ENCODE measurements at places on chromosomes 12 and 14.

GRCh38 chr12:12350868-12351463 lies 924 bp upstream of the MANSC1 start:
- DNase-seq, result no peak

DNA sequence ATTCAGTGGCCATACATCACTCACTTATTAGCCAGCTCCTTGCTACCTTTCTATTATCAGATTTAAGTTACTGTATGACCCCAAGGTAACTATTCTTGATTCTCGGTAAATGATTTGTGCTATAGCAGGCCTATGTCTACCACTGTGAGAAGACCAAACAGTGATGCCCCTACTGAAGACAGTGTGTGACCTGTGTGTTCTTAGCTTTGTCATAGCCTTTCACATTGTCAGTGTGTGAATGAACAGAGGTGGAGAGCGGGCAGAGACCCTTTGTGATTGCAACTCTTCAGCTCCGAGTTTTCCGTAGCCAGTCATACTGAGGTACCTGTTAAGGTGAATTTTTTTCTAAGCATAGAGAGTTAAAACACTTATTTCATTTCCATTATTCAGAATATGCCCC lies 294.0 kb downstream of the LRFN5 start:
- no peak for DNase-seq

- DNase-seq, result peak; percentile 80
These were observed 68.9 kb upstream of the NCOR2 start for GRCh38 chr12:124636138-124636978.

DNA sequence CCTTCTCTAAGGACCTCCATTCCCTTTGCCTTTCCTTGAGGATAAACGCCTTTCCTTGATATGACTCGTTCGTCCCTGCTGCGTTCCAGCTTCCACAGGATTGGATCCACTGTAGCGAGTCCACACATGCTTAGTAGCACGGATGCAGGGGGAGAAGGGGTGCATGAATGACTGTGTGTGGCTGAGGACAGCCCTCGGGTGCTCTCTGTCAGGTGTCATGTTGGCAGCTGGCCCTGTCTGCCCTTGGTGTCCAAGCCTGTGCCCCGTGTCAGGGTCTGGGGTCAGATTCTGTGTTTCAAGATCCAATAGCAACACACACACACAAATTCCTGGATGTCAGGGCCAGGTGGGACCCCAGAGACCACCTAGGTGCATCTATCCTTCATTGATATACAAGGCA lies 17.5 kb upstream of the KRT80 start:
- DNase-seq, result no peak

DNA sequence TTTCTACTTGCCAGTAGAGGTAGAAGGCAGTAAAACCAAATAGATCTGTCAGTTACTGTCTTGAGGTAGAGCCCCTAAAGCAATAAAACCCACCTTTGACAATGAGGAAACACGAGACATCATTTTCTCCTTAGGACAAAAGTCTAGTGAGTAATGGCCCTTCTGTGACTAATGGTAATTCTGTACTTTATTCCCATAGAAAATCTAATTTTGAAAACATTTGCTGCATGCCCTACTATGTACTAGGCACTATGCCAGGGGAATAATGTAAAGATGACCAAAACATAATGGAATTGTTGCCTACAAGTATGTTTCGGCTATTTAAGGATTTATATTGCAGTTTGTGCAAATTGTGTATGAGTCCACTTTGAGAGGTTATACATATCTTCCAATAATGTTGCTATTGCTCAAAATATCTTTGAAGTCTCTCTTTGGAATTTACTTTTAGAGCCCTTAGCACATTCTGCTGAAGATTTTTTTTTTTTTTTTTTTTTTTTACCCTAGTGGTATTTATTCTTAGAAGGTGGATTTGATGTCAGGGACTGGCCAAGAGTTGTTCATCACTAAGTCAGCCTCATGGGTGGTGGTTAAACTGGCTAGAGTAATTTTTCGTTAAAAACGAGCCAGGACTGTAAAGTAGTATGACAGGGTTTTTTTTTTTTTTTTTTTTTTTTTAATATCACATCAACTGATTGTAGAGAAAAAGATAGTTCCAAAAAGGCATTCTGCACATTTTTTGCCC lies 109.7 kb downstream of the CRADD start:
- DNase-seq, result peak; percentile 49

DNA sequence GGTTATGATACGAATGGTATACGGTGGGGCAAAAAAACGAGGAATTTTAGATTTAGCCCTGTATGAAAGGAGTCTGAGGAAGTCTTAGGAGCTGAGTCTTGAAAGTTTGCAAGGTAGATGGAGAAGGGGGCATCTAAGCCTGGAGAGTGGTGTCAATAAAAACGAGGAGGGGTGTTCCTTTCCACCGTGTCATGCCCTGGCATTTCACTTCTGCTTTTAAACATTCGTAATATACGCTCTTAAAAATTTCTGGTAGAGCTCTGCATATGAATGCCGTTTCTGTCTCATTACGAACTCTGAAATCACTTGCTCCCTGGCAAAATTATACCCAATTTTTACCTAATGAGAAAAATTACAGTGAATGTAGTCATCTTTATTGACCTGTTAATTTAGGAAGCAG lies 170.2 kb downstream of the ERC1 start:
- no peak for DNase-seq

DNA sequence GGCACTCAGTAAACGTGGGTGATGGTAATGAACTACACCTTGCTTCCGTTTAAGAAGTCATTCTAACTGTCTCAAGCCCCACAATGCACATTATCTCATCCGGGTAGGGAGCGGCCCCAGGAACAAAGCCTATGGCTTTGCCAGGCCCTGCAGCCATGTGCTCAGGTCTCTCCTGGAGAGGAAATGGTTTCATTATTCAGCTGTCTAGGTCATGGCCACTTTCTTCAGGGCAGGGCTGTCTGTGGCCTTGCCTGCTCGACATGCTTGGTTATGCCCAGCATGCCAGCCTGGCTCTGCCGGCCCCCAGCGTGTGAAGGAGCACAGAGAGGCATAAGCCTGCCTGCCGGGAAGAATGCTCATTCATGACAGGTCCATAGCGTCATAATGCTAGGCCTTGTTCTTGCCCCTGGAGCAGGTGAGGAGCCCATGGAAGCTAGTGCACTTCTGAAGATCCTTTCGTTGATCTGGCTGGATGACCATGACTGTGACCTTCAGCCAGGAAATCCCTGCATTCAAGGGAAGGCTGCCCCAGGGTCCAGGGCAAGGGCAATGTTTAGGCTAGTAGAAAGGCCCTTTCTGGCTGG lies 26.3 kb upstream of the FOS start:
- DNase-seq, result no peak

DNA sequence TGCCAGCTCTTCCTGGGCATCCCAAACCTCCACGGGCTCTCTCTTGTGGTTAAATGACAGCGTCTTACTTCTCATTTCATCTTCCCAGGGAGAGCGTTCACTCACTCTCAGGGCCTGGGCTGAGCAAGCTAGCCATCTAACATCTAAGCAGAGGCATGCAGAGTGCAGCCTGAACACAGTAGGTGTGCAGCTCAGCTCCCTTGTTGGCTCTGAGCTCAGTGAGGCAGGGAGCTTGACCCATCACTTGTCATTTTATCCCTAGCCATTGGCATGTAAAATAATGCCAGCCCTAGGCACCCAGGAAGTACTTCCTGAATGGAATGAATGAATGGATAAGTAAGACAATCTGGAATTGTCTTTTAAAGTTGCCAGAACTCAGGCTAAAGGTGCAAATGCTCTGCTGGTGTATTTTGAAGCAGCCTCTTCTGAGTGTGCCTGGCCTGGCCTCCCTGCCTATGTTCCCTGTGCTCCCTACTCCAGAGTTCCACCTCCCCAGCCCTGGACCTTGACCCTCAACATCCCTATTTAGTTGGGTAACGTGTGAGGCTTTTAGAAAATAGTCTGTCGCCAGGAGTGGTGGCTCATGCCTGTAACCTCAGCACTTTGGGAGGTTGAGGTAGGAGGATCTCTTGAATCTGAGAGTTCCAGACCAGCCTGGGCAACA lies 9.5 kb upstream of the MEG3 start:
- DNase-seq, result no peak

Data from LHCN-M2 (cell line).